ENCODE measurements at places on chromosomes 3 and 15. TPM values are rescaled to one million over a fixed set of nuclear protein-coding genes. Genes with fewer than 3 reads are reported as not detected.

ZIC1 gene
- total RNA-seq = not detected

GOLGA8G gene
- total RNA-seq = not detected

NCBP2 gene
- 84.3 TPM for total RNA-seq

ZNF148 gene
- total RNA-seq = 42.0 TPM

GOLGA8R gene
- total RNA-seq = 2.6 TPM

ABHD17C gene
- total RNA-seq = 7.0 TPM

PLA2G4D gene
- total RNA-seq = not detected

ALDH1L1 gene
- total RNA-seq = 0.21 TPM

FGF12 gene
- not detected for total RNA-seq

SYNPR gene
- not detected for total RNA-seq

PROK2 gene
- 0.16 TPM for total RNA-seq

SLC22A14 gene
- total RNA-seq = 0.21 TPM

IREB2 gene
- 72.2 TPM for total RNA-seq

ADGRG7 gene
- not detected for total RNA-seq

OSBPL10 gene
- 5.1 TPM for total RNA-seq

SIDT1 gene
- total RNA-seq = 28.9 TPM

TMOD2 gene
- 7.3 TPM for total RNA-seq

TMED3 gene
- 44.8 TPM for total RNA-seq

BMF gene
- 25.9 TPM for total RNA-seq

CYP1A2 gene
- not detected for total RNA-seq

SLC27A2 gene
- 27.6 TPM for total RNA-seq

TOP2B gene
- total RNA-seq = 140 TPM

CTXN2 gene
- not detected for total RNA-seq

SLC7A14 gene
- total RNA-seq = not detected

LXN gene
- total RNA-seq = 5.5 TPM

Measured in activated T-cell treated with anti-CD3 and anti-CD28 coated beads, Interleukin-2, amount 50 U/mL, for 72 hours (primary cell).